ENCODE measurements at places on chromosomes 12 and 14. TPM values are rescaled to one million over a fixed set of nuclear protein-coding genes. Genes with fewer than 3 reads are reported as not detected.

- DNase-seq = no peak
These were observed 44.0 kb upstream of the FRMD6 start for GRCh38 chr14:51607711-51608110.

- peak; percentile 23 for DNase-seq
These were observed 17.3 kb downstream of the KRT7 start for GRCh38 chr12:52250048-52250990.

- DNase-seq = no peak
These were observed 5.2 kb upstream of the MAP3K9 start for GRCh38 chr14:70814466-70814865.

- DNase-seq = no peak
These were observed 3.4 kb downstream of the PHC1 start for GRCh38 chr12:8917751-8918150.

DNA sequence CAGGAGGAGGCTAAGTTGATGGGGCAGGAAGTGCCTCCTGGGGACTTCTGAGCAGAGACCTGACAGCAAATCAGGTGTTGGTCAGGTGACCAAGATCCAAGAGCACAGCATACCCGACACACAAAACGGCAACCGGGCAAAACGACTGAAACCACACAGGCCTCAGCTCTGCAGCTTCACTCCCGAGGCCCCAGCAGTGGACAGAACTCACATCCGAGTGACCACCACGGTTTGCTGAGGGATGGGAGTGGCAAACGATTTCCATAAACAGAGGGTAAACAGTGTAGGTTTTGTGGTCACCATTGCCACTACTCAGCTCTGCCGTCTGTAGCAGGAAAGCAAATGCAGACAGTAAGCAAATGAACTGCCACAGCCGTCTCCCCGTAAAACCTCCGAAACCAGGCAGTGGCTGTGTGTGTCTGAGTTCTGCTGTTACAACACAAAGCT is 14.4 kb downstream of the CHFR start:
- DNase-seq = no peak

The RND1 gene
- 1.9 TPM for total RNA-seq

- DNase-seq = no peak
These were observed 112.5 kb upstream of the HIF1A start for GRCh38 chr14:61582815-61583214.
